Left ventricle myocardium superior (tissue), 1 donor: ENCODE measurements at places on chromosomes 3 and 15.

- peak; percentile 40 for DNase-seq
Observed at GRCh38 chr3:178736300-178736699, 200.1 kb downstream of the KCNMB2 start.

DNA sequence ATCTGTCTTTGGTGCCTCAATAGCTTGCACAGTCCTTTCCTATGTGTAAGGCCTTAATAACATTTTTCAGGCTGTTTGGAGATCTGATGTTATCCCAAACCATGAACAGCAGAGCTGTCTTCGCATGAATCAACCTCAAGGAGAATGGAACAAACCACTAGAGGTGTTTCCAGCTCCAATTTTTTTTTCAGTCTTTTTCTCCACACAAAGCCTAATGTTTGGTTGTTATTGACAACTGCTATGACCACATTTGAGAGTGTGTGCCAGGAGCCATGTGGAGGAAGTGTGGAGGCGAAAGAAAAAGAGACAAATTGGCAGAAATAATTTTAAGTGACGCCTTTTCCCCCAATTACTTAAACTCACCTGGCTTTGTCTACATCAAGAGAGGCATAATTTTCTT is 38.7 kb downstream of the RTP4 start:
- DNase-seq, result no peak

GRCh38 chr3:53712817-53713388 is 133.3 kb downstream of the CHDH start:
- no peak for DNase-seq

DNA sequence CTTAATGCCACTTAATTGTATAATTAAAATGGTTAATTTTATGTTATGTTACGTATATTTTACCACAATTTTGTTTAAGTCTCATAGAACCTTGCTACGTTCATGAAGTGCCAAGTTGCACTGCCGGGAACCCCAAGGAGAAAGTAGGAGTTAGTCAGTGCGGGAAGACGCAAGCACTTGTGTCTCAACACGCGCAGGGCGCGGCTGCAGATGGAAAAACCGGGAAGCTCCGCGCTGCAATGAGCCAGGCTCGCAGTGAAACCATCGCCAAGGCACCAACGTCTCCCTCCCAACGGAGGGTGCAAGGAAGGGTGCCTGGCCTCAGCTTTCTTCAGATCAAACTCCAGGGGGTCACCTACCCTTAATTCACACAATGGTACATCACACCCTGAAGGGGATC is 21.6 kb downstream of the MAGI1 start:
- DNase-seq, result no peak

DNA sequence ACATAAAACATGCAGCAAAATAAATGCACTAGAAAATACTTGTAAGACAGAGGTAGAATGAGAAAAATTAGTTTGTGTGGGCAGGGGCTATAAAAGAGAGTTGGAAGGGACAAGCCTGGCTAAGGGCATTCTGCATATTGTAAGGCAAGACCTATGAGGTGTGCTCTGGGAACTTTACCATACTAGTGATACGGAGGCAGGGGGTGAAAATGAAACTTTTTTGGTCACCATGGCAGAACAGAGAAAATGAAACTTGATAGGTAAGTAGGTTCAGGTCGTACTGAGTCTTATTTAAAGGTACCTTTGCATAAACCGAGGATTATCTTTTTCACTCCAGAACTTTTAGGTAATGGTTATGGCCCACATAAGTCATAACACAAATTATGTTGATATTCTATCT is 74.7 kb upstream of the ACKR4 start:
- no peak for DNase-seq

DNA sequence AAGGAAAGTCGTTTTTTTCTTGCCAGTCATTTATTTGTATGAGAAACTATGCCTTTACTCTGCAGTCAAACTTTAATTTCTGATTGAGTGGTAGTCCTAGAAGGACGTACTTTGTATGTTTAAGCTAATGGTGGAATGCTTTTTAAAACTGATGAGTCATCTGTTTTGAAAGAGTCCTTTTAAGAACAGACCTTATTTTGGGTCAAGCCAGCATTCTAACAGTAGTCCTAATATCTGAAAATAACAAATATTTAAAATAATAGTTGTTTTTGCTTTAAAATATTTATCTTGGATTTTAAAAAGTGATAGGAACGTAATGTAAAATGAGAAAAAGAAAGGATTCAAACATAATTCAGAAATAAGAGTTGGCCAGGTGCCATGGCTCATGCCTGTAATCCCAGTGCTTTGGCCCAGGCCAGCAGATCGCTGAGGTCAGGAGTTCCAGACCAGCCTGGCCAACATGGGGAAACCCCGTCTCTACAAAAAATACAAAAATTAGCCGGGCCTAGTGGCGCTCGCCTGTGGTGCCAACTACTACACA is 1.3 kb upstream of the LRRC58 start:
- DNase-seq, result peak; percentile 37

GRCh38 chr3:54964081-54964480 is 36.2 kb upstream of the LRTM1 start:
- no peak for DNase-seq

GRCh38 chr15:31396881-31397560 is 70.4 kb downstream of the KLF13 start:
- peak; percentile 97 for DNase-seq

GRCh38 chr3:13772321-13772745 is 107.5 kb downstream of the WNT7A start:
- no peak for DNase-seq

DNA sequence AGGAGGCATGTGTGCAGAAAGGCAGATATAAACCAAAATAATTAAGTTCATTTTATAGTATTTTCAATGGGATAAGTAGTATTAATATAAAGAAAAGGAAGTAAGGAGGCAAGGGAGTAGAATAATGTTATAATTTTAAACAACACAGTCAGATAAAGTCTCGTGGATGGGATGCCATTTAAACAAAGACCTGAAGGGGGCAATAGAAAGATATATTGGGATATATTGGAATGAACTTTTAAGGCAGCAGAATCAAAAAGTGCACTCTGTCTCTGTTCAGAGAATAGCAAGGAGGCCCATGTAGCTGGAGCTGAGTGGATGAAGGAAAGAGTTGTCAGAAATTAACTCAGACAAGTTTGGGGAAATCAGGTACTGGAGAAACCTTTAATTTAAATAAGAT is 158.7 kb downstream of the CGGBP1 start:
- DNase-seq, result no peak

GRCh38 chr3:70614111-70614510 is 301.7 kb upstream of the MDFIC2 start:
- DNase-seq, result no peak

DNA sequence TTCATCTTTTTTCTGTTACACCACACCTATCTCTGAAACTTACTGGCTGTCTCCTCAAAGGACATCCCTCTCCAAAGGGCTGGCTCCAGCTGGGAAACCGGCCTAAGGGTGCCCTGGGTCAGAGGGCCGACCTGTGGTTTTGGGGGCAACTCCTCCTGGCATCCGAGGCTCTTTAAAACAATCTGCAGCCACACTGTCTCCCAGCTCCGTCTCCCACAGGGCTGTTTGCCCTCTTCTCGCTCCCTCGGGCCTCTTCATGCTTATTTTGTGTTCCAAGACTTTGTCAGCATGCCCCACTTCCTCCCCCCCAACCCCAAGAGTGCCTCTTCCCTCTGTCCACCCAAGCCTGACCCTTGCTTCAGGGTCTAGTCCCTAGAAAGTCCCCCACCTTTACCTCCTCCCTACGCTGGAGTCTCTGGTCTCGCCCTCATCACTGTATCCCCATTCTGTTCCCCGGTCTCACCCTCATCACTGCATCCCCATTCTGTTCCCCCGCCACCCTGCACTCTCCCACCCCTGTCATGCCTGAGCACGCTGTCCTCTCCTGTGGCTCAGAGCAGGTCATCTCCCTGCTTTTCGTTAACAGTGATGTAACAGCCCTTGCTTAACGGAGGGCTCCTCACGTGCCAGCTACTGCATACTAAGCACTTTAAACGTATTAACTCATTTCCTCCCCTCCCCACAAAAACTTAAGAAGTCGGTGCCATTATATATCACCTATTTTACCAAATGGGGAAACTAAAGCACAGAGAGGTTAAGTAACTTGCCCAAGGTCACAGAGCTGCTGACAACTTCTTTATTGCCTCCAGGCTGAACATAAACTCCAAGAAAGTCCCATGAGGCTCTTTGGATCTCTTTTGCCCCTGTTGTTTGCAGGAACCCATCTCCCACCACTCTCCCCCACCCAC is 1.1 kb upstream of the CSK start:
- DNase-seq, result no peak

GRCh38 chr3:61454006-61454585 is 107.3 kb upstream of the PTPRG start:
- DNase-seq, result no peak

GRCh38 chr3:111326144-111326995 is 215.6 kb upstream of the CD96 start:
- no peak for DNase-seq

DNA sequence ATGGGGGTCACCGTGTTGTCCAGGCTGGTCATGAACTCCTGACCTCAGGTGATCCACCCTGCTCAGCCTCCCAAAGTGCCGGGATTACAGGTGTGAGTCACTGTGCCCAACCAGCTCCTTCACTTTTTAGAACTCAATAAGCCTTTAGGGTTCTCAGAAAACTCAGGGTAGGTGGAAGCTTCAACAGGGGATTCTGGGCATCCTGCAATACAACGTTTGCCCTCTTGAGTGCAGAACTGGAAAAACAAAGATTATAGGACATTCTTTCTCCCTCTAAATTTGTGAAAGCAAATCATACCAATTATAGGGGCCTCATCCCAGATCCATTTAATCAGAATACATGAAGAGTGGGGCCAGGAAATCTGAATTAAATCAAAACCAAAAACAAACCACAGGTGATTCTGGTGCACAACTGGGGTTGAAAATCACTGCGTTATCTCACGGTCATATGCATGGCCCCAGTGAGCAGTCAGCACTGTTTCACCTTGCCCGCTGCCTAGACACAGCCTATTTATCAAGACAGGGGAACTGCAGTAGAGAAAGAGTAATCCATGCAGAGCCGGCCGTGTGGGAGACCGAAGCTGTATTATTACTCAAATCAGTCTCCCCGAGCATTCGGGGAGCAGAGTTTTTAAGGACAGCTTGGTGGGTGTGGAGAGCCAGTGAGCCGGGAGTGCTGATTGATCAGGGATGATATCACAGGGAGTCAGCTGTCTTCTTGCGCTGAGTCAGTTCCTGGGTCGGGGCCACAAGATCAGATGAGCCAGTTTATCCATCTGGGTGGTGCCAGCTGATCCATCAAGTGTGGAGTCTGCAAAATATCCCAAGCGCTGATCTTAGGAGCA is 58.4 kb downstream of the TMEM44 start:
- DNase-seq, result no peak

DNA sequence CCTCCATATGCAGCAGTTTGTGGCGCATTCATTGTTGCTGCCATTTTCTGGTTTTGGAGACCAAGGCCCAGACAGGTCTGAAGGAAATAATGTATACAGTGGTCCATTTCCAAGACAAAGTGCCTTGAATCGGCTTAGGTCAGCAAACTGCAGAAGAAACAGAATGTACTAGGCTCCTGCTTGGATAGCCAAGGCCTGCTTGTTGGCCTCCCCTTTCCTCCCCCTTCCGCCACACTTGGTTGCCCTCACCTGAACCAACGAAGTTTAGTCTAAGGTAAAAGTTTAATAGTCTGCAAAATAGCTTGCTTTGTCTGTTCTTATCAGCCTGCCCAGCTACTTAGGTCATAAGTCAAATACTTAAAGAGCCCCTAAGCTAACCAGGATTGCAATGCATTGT is 12.0 kb upstream of the RTP3 start:
- DNase-seq, result no peak

DNA sequence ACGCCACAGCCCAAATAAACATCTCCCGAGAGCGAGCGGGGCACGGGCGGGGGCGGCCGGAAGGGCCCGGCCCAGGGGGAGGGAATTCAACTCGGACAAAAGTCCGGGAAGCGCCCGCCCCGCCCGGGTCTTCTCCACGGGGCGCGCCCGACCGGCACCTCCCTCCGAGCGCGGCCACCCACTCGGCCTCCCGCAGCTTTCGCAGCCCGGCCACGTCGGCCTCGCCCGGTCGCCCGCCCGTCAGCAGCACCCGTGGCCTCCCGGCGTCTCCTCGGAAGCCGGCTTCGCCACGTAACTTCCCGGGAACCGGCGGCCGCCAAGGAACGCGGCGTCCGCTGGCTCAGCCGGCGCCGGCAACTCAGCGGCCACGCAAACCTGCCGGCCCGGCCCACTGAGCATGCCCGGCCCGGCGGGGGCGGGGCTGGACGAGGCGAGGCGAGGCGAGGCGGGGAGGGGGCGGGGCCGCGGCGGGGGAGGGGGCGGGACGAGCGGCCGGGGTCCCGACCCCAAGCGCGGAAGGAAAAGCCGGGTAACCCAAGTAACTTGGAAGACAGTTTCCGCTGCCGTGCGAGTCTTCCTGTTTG is at the start of gene TJP1:
TJP1 (minus strand) TSS at position 369 of the 584 bp plus-strand sequence. CDS start 440 bp downstream, outside the sequence.
- DNase-seq, result peak; percentile 92

- no peak for DNase-seq
Observed at GRCh38 chr15:98674336-98674735, 26.0 kb downstream of the IGF1R start.

DNA sequence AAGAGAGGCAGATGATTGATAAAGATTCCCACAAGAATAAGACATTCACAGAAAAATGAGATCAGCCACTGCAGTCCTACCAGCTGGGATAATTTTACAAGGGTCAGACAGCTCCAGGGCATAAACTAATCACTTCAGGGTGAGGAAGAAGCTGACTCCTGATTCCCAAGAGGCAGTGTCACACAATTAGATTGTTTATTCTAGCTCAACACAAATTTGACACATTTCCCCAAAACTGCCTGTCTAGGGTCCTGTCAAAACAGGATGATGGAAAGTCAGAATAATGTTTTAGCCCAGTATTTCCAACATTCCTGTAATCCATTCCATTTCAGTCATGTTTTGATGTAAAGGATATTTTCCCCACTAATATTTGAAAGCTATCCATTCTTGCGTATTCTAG is 110.8 kb downstream of the TNIK start:
- DNase-seq, result no peak

DNA sequence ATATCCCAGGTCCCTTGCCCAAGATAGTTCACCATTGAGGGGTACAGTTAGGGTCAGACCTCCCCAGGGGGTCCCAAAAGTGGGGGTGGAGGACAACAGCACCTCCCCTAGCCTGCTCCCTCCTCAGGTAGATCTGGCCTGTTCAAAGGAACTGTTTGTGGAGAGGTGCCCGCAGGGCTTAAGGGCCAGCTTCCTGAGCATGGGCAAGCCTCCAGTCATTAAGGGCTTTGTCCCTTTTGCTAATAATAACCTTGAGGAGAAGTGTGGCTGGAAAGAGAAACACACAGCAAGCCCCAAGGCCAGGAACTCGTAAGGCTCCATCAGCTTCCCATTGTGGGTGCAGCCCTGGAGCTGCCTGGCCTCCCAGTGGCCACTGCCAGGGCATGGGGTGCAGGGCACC is 47.4 kb downstream of the ISG20 start:
- no peak for DNase-seq

DNA sequence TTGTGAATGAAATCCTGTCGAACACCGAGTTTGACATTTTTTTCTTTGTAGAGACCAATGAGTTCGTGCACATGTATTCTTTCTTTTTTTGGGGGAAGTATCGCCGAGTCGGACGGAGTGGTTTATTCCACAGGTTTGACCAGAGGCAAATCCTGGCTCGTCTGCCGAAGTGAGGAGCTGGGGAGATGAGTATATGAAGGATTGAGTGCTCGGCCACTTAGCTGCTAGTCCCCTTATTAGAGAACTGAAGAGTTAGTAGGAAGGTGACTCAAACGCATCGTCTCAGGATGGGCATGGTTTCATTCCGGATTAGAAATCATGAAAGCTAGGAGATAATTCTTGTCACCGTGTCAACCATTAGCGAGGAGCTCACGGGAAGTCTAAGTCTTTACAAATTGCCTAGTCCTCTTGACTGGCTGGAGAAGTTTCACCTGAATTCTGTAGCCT is 154.7 kb upstream of the GOLIM4 start:
- DNase-seq, result no peak
